ENCODE measurements at places on chromosomes 2 and 18.

GRCh38 chr2:119218478-119219064 is 5.1 kb upstream of the STEAP3 start:
- DNase-seq, result peak; percentile 73

DNA sequence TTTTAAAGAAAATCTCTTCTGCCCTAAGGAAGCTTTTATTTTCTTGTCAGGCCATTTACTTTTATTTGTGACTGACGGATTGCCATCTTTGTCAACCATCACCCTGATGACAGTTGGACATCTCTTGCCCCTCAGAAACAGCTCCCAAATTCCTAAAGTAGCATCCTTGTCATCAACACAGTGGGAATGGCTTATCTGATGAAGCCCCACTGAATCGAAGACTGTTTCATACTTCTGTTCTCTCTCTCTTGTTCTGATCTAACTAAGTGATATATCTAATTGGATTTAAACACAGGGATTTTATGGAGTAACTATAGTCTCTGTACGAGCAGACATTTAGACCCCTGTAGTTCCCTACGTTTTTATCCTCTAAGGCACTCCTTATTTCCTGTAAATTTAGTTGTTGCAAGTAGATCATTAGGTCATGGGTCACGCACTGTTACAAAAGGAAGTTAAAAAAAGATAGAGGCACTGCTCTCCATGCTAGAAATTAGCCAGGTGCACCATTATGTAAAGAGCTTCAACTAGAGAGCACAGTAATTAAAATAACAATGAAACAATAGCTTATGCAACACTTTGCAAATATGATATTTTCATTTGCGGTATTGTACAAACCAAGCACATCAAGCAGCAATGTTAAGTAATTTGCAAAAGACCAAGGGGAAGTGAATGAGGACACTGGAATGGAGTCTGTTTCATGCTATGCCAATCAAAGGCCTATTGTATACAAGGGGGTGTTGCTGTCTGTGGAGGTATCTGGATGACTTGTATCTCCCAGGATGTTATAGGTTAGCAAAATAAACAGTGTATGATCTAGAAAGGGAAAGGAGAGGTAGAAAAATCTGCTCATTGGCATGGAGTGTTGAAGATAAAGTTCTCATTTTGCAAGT is 284.7 kb downstream of the LRRTM1 start:
- DNase-seq, result no peak

DNA sequence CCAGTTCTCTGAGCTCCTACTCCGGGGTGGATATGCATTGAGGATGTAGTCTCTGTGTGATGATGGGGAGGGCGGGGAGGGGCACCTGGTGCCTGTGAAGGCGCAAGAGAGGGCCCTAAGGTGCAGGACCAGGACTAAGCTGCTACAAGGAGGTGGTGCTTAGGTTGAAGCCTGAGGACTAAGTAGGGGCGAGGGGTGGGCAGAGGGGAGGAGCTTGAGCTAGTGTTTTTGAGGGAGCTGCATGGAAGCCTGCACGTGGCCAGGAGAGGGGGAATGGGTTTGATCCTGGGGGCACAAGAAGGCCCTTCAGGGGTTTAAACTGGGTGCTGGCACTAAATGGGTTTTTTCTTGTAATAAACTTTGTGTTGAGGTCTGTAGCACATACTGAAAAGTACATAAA is 105.0 kb downstream of the UGGT1 start:
- DNase-seq, result no peak

DNA sequence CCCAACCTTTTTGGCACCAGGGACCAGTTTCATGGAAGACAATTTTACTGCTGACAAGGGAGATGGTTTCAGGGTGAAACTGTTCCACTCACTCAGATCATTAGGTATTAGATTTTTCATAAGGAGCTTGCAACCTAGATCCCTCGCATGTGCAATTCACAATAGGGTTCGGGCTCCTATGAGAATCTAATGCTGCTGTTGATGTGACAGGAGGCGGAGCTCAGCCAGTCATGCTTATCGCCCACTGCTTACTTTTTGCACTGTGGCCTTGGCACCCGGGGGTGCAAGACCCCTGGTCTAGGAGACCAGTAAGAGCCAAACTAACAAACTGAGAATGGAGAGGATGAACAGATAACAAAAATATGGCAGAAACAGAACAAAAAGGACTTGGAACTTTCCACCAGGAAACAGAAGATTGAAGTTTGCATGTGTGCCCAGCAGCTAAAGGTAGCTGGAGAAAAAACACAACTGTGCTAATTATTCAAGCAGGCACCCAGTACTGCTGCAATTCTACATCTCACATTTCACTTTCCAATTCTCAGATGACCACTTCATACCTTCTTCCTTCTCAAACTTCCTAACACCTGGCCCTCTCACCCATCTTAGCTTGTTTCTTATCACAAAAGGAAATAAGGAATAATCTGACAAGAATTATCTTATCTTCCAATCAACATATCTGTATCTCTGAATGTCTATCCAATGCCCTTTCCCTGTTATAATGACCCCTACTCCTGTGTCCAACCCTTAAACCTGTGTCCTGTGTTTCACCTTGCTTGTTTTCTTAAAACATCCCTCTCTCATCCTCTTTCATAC is 24.8 kb downstream of the SP3 start:
- DNase-seq, result no peak

GRCh38 chr2:142025394-142025793 is 105.4 kb downstream of the LRP1B start:
- no peak for DNase-seq

GRCh38 chr2:155913356-155913755 is 419.2 kb downstream of the NR4A2 start:
- no peak for DNase-seq

DNA sequence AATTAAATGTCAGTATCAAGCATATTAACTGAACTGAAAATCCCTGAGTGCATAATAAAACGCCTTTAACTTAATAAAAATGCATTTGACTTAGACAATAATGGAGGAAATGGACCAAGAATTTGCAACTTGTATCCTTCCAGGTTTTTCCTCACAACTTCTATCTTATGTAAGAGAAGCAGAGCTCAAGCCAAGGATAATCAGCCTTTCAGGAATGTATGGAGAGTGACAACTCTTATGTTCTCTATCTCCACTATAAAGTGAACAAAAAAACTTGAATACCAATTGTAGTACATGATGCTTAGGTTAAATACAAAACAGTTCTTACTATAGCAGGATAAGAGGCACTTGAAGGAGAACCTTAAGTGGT is 64.8 kb upstream of the CYP26B1 start:
- no peak for DNase-seq

DNA sequence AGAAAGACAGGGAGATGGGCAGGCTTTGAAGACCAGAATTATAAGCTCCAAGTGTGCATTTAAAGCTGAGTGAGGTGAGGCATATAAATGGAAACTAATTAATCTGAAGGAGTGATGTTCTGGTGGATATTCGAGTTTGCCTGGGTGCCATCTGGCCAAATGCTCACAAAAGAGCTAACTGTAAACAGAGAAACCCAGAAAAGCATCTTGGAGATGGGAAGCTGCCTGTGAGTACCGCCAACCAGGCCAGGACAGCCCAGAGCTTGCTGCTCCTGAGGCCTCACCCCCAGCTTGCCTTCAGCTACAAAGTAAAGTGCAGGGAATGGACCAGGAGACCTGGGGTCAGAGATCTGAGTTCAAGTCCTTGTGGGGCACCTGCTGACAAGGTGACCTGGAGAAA is 446.1 kb upstream of the MYT1L start:
- DNase-seq, result no peak

DNA sequence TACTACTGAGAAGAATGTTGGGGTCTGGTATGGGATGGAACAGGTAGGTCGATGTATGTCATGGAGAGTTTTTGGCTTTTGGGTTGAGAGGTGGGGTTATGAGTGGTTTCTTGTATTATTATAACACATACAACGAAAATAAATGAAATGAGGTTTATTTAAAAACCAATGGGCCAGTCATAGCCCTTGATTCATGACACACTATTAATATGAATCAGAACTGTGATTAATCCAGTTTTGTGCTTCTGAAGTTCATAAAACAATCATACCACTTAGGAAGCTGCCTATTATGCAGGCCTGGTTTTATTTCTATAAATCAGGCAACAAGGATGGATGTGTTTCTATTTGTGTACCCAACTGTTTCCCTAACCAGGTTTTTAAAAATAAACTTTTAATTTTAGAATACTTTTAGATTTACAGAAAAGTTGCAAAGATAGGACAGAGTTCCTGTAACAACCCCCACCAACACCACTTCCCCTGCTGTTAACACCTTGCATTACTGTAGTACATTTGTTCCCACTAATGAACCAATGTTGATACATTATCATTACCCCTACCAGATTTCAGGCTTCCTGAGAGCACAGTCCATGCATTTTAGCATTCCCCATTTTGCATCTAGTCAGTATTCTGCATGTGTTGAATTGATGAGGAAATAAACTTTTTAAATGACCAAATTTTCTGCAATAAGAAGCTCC is 37.5 kb upstream of the NCOA1 start:
- no peak for DNase-seq

DNA sequence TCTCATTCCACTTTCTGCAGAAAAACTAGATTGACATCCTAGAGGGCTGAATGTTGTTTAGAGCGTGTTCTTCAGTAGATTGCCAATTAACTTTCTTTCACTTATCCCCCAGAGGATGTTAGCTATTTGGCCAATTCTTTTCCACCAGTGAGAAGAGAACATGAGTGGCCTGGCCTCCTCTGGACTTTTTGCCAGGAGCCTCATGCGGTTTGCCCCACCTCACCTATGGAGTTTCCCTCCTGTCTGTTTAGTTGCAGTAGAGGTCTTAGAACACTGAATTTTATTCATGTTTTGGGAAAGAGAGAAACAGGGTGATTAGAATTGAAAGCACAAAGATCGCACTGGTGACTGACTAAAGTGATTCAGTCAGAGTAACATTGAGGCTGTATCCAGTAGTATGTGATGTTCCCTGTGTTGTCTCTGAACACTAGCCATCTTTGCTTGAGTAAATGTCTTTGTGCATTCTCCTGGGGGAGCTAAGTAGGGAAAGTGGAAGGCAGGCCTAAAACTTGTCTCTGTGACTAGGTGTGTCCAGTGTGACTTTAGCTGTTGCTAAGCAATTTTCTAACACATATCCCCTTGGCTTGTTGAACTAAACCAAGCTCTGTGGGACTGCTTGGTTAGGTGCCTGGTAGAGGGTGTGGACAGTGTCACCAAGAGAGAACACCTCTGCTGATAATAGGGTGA is 34.0 kb downstream of the UGP2 start:
- peak; percentile 13 for DNase-seq

GRCh38 chr2:176589287-176589686 is 320.0 kb downstream of the MTX2 start:
- DNase-seq, result no peak

DNA sequence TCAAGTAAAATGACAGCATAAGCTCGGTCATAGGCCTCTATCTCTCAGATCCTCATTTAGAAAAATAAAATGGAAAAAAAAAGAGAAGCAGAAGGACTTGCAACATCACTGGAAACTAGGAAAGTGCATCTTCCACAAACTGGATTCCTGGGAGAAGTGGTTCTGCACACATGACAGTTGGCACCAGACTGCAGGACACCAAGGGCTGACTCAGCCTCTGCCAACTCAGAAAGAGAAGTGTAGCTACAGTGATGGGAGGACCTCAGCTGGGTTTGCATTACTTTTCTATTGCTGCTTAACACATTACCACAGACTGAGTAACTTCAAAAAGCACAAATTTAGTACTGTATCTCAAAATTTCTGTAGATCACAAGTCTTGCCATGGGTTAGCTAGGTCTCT is 409.5 kb upstream of the GCFC2 start:
- DNase-seq, result no peak
